ENCODE measurements at places on chromosomes 16 and 17.
A peak's percentile ranks its signal among the peaks of the same experiment; 100 is the strongest.

DNA sequence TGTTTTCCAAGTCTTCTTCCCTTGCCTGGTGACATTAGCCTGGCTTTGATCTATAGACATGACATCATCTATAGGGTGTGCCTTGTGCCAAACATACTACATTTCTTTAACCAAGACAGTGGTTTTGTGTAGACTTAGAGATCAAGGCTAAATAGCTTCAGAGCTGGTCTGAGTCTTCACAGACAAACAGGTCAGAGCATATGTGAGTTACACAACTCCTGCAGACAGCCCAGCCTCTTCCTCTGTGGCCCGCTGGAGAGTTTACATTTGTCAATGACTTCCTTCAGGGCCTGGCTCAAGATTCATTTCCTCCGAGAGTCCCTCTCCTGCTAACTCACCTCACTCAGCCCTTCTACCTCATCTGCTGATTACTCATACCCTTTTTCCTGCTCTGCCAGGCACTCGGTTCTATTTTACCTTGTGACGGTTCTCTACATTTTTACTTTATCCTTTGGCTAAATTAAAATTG, 73.1 kb upstream of the TANC2 start:
- DNase-seq: peak; percentile 67

DNA sequence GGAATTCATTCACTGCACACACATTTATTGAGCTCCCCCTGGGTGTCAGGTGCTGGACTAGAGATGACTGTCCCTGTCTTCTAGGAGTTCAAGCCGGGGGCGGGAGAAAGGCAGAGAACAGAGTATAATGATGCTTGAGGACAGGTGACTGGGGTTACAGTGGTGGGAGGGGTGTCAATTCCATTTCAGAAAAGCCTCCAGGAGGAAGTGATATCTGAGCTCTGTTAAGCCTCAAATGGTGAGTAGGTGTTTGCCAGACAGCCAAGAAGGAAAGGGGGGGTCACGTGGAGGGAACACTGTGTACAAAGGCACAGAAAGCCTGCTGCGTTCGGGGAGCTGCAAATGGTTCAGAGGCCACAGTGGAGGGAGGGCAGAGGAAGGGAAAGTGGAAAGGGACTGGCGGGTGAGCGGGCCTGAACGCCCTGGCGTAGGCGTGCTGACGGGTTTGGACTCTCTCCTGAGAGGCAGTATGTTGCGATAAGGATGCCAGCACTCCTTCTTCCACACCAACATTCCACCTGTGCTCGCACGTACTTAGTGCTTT, 9.7 kb upstream of the NXPH3 start:
- no peak for DNase-seq

- DNase-seq: peak; percentile 47
Observed at GRCh38 chr16:77499373-77500285, 64.8 kb upstream of the ADAMTS18 start.

GRCh38 chr17:8728971-8729370, 15.7 kb downstream of the CCDC42 start:
- DNase-seq: peak; percentile 60

- DNase-seq: no peak
Observed at GRCh38 chr17:39118674-39119419, 32.6 kb downstream of the PLXDC1 start.

DNA sequence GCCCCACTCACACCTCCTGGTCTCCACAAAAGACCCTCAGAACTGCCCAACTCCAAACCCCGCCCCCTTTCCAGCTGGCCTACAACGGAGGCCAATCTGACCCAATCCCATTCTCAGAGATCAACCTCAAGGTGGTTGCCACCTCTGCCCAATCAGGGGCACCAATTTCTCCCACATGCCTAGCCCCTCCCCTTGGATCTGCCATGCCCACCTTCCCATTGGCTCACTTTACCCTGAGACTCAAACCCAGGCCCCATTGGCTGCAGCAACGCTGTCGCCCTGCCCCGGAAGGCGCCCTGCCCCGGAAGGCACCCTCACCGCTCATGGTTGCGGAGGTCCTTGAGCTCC, 10.6 kb downstream of the ZNF668 start:
- DNase-seq: no peak

DNA sequence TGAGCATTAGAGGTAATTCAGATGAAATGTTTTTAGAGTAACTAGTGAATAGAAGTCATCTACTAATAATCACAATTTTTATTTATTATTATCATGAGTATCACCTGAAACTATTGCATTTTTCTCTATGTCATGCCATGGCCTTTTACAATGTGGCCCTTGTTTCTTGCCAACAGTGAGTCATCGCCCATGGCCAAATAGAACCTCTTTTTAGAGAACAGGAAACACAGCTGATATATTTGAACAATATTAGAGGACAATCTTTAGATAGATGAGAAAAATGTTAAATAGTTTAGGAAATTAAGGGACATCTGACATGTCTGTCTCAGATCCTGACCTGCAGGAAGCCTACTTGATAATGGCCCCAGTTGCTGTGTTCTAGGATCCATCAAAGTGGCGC, 1584.4 kb upstream of the GOT2 start:
- no peak for DNase-seq

- DNase-seq: no peak
Observed at GRCh38 chr17:45336390-45337182, 19.8 kb upstream of the MAP3K14 start.

GRCh38 chr17:82241183-82241925, 12.5 kb downstream of the SLC16A3 start:
- DNase-seq: no peak

- no peak for DNase-seq
Observed at GRCh38 chr17:77959926-77960521, 1.5 kb downstream of the TNRC6C start.

DNA sequence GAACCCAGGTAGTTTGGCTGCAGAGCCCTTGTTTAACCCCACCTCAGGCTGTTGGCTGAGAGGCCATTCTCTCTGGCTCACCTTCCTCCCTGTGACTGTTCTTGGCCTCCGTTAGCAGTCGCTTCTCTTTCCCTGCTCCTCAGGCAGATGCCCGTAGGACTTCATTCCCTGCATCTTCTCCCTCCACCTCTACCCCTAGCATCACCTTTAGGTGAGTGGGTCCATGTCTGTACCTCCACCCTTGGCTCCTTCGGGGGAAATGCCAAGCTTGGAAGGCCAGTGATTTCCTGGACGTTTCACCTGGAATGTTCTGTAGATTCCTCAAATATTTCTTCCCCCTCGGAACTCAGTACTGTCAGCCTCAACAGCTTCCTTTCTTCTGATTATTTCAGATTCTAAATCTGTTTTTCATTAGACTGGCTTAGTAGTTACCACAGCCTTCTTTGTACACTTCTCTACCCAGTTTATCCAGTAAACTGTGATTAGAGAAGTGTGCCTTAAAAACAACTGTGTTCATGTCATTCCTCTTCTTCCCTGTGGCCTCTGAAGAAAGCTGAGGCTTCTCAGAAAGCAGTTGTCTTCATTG, 227.9 kb downstream of the MSI2 start:
- DNase-seq: no peak

DNA sequence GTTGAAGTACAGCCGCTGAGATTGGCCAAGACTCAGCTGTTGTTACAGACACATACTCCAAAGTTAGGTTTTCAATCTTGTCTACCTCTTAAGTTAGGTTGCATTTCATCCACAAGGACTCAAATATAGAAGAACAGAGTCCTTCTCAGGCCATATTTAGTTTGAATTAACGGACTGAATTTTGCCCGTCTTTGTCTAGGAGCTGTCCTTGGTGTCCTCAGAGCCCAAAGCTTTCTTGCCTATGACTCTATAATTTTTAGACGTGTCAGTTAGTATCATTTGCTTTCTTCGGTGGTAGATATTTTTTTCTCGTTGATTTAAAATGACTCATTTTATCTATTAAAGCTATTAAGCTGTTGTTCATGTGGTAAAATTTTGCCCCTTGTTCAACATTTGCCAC, 403.2 kb downstream of the HS3ST3B1 start:
- no peak for DNase-seq

- DNase-seq: no peak
Observed at GRCh38 chr17:44915862-44916780, 821 bp upstream of the GFAP start.

GRCh38 chr16:4832698-4833343, 14.3 kb downstream of the GLYR1 start:
- no peak for DNase-seq

DNA sequence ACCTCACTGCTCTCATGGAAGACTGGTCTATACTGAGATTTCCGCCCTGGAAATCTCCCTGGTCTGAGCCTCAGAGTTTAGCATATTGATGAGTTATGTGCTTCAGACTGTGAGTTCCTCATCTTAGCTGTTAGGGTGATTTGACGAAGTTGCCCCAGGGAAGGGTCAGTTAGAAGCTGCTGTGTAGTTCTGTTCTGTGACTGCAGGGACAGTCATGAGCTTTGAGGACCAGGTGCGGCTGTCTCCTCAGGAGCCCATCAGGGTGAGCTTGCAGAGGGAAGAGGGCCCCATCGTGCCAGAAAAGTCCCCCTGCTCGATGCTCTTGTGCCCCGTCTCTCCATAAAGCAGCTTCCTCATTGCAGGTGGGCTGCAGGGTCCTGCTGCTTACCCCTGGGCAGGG, 28.3 kb upstream of the IL17C start:
- peak; percentile 70 for DNase-seq

DNA sequence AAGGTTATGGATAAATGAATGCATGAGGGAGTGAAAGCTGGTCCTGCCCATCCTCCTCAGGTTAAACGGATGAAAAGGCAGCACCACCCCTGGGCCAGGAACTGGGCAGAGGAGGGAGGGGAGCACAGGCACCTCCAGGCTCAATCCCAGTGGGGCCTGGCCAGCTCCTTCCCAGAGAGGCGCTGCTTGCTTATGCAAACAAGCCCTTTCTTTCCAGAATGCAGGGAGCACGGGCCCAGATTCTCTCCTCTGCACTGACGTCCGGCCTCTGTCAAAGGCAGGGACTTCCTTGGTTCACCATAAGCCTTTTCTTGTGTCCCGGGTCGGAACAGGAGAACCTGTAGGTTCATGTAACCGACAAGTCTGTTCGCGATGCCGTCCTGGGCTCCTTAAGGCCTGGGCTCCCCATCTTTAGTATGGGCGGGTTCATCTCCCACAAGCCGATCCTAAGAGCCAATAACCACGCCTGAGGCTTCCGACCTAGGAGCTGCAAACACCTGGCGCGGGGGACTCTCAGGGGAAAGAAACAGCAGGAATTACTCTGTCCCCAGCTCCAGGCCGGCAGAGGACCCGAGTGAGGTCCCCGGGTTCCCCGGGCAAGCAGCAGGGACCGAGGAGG, 16.3 kb downstream of the ENPP7 start:
- peak; percentile 76 for DNase-seq

DNA sequence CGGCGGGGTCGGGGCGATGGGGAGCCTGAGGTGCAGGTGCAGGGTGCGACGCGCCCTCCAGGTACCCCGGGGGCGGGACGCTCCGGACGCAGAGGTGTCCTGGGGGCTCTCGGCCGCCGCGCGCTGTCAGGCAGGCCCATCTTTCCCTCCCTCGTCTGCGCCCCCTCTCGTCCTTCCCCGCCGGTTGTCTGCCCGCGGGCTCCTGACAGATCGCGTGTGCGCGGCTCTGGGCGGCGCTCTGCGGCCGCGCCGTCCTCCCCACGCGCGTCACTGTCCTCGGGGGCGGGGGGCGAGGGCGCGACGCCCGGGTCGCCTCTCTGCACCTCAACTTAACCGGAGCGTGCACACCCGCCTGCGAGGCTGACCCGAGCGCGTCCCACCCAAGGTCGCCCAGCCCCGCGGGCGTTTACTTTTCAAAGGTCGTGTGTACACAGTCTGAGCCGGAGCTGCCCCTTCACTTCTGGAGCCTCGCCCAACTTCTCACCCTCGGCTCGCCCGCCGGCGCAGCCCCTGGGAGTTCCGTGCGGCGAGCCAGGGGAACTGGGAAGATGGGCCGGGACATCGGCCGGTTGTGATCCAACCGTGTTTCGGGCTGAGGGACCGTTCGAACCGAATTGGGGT, 512 bp downstream of the AKAP1 start:
- peak; percentile 91 for DNase-seq

- no peak for DNase-seq
Observed at GRCh38 chr17:63399856-63400255, 46.2 kb downstream of the CYB561 start.

DNA sequence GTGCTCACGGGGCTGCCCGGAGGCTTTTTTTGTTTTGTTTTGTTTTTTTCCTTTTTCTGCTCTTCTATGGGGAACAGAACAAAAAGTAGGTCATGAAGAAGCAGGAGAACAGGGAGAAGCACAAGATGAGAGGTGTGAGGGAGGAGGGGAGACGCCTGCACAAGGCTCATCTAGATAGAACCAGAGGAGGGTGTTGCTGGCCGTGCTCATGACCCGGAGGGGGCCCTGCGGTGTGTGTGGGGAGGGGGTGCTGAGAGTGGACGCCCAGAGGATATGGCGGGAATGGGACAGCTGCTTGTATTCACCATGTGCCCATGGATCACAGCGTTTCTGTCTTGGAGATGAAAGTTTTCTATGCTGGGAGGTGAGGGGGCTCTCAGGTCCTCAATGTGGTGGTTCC, 183.7 kb downstream of the FOXL1 start:
- DNase-seq: no peak

- no peak for DNase-seq
Observed at GRCh38 chr16:51939378-51939871, 607.5 kb downstream of the TOX3 start.

- DNase-seq: no peak
Observed at GRCh38 chr16:77406680-77407079, 28.2 kb downstream of the ADAMTS18 start.

DNA sequence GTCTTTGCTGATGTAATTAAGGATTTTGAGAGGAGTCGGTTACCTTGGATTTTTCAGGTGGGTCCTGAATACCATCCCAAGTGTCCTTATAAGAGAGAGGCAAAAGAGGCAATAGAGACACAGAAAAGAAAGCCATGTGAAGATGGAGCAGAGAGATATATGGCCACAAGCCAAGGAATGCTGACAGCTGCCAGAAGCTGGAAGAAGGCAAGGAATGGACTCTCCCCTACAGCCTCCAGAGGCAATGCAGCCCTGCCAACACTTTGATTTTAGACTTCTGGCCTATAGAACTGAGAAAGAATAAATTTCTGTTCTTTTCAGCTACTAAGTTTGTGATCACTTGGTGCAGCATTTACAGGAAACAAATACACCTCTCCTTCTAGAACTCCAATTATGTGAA, 8.2 kb upstream of the RNFT1 start:
- no peak for DNase-seq

Data from endodermal cell (in vitro differentiated cells).